ENCODE measurements at places on chromosomes 3 and 15.

DNA sequence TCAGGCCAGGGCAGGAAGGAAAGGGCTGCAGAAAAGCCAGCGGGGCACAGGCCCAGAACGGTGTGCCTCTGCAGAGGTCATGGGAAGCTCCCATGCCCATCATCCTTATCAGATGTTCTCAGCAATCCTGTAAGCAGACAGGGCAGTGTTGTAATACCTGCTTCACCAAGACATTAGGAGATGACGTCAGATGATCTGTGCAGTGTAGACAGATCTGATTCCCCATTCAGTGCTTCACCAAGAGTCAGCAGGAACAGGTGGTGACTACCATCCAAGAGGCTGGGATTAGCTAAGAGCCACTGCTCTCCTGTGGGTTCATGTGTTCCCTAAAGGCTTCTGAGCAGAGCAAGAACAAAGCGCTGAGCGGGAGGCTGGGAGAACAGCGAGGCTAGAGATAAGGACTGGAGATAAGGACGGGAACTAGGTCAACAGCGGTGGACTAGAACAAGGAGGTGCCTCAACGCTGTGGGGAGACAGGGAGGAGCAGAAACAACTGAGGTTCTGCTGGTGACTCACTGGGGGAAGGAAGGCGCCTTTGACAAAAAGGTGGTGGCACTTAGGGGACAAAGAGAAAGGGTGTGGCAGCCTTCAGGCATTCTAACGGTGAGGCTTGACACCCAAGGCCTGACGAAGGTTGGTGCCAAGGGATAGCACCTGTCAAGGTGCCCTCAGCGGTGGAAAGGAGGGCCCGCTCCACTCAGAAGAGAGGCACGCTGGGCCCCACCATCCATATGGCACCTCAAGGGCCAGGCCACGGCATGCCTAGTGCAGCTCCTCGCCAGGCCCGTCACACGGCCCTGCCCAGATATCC is 28.4 kb downstream of the CCDC12 start:
- DNase-seq, result no peak

DNA sequence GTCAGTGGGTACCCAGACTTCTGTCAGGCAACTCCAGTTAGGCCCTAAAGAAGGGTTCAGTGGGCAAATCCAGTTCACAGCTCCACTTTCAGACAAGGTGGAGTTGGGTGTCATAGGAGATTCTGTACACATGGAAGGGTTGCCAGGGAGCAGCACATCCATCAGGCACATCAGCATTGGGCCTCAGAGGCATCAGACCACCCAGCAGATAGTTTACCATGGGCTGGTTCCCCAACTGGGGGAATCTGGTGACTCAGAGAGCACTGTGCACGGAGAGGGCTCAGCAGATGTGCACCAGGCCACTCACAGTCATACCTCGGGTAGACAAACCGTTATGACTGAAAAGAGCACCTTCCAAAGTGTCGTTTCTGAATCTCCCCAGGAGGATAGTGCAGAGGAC is 27.2 kb downstream of the SYNM start:
- DNase-seq, result no peak

GRCh38 chr3:52391096-52391495 is 53.8 kb downstream of the SEMA3G start:
- DNase-seq, result no peak

GRCh38 chr3:36416599-36416998 is 36.3 kb downstream of the STAC start:
- DNase-seq, result no peak

DNA sequence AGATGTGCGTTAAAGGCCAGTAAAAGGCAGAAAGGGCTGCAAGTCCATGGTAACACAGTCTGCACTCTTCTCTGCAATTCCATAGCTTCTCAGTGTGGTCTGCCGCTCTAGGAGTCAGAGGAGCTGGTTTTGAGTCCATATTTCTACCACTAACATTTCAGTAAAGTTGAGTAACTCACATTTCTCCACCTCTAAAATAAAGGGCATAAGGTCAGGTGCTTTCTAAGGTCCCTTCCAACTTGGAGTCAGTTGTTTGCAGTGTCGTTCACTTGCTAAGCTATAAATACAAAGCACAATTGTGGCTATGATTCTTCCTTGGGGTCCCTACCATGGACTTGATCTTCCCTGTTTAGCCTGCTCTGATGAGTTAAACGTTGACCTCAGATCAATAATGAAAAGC is 171.1 kb downstream of the P3H2 start:
- DNase-seq, result no peak

DNA sequence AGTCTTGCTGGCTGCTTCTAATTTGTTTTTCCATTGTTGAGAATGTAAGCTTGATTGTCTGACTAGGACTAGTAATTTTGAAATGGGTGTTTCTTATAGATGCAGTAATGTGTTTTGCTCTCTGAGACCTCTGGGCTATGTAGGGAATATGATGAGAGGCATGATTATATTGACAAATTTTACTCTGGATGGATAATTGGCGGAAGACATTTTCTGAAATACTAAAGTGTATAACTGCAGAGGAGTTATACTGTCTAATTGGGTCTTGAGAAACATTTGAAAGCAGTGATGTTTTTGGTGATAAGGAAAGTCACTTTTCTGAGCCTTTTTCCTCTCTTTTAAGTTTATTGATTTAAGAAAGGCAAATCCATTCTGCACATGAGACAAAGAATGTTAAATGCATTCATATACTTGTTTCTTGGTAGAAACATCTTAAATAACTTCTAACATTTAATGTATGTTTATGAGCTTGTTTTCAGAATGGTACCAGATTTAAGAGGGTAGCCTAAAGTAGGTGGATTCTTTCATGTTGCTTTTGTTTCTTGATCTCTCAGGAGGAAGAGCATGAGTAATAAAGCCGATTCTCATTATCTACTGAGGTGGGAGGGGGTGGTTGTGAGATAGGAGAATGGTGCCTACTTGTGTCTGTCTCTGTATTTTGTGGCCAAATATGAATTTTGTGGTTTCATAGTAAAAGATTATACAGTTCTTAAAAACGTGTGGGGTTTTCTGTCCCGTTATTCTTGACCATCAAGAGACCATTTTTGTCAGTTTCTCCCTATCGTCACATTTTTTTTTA is 2.0 kb downstream of the ATP2C1 start:
- no peak for DNase-seq

GRCh38 chr15:67943475-67943874 is 103.6 kb upstream of the RNU6-1 start:
- no peak for DNase-seq

DNA sequence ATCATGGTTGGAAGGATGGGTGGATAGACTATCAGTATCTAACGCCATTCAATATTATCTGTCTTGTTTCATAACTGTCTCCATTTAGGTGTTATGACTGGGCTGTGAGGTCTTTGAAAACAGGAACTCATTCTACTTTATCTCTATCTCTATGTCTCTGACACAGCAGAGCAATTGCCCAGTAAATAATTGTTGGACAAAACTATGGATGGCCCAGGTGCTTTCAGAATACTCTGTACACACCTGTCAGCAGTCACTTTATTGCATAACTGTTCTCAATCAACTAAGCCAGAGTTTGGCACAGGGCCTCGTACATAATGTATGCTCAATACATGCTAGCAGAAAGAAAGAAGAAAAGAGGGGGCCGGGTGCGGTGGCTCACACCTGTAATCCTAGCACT is 210.3 kb downstream of the OPA1 start:
- no peak for DNase-seq

GRCh38 chr3:23372285-23372684 is 169.2 kb downstream of the UBE2E2 start:
- DNase-seq, result no peak

DNA sequence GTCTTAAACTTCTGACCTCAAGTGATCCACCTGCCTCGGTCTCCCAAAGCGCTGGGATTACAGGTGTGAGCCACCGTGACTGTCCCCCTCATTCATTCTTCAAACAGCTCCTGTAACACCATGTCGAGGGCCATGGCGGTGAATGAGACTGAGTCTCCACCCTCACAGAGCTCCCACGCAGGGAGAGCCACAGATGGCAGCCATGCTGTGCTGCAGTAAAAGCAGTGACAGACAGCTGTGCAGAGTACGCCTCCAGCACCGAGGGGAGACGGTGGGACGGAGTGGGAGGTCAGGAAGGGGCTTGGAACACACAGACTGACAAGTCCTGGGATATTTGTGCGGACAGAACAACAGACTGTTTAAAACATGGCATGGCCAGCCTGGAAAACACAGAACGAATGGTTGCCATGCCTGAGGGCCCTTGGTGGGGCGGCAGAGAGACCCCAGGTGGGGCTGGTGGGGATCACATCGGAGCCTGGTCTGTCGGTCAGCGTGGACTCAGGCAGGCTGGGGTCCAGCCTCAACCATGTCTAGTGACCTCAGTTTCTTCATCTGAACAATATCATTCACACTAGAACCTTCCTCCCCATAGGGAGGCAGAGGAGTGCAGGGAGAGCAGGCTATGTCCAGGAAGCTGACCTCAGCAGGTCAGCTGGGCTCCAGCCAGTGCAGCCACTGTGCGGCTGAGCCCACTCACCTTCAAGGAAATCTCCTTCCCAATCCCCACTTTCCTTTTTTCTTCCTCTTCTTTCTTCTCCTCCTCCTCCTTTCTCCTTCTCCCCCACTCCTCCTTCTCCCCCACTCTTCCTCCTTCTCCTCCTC is 20.6 kb upstream of the LCTL start:
- no peak for DNase-seq

DNA sequence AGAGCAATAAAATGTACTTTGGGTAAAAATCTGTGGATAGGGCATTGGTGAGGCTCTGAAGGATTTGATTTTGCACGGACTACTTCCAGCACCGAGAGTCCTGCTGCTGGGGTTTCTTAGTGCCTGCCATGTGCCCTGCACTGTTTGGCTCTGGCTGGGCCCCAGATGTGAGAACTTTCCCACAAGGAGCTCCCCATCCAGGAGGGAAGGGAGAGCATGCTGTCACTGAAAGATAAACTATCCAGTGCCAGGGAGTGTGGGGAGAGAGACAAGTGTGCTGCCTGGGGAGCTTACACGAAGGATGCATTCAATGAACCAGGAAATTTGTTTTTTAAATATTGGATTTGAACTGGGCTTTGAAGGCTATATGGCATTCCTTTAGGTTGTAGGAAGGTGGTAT is 30.2 kb downstream of the LPP start:
- no peak for DNase-seq

- DNase-seq, result no peak
These were observed 14.2 kb downstream of the GRIP2 start for GRCh38 chr3:14525685-14526631.

DNA sequence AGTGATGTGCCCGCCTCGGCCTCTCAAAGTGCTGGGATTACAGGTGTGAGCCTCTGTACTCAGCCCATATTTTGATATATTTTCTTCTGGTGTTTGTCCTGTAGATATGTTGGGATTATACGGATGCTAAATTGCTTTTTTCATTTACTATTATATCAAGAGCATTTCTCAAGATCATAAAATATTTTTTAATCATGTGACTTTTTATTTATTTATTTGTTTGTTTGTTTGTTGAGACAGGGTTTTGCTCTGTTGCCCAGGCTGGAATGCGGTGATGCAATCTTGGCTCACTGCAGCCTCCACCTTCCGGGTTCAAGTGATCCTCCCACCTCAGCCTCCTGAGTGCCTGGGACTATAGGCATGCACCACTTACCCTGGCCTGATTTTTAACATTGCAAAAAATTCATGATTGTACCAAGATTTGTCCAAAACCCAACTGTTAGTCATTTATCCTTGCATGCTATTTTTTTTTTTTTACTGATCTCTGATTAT is 2.7 kb upstream of the PXK start:
- DNase-seq, result no peak

- no peak for DNase-seq
These were observed 289.7 kb upstream of the CHRM5 start for GRCh38 chr15:33678602-33679001.

DNA sequence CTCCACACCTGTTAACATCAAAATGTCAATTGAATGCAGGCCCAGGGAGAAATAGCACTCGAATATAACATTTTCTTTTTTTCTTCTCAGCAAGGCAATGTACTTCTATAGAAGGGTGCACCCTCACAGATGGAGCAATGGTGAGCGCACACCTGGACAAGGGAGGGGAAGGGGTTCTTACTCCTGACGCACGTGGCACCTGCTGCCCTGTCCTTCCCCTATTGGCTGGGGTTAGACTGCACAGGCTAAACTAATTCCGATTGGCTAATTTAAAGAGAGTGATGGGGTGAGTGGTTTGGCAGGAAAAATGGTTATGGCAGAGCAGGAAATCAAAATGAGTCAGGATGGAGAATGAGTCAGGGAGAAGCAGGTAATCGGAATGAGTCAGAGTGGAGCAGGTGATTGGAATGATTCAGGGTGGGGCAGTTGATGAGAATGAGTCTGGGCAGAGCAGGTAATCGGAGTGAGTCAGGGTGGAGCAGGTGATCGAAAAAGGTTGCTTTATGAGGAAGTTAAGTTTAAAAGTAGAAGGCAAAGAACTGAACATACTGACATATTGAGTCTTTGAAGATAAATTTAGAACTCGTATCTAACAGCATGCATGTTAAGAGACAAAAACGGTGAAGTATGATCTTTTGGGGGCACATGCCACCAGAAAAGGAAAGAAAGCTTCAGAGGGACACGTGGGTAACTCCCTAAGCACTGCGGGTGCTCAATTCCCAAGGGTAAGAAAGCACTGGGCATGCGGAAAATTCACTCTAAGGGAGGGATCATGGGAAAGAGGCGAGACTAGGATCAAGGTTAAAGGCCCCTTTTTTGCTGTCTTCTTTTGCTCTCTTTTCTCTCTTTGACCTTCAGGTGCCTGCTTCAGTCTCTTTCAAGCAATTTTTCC is 72.9 kb upstream of the GALNT15 start:
- no peak for DNase-seq

DNA sequence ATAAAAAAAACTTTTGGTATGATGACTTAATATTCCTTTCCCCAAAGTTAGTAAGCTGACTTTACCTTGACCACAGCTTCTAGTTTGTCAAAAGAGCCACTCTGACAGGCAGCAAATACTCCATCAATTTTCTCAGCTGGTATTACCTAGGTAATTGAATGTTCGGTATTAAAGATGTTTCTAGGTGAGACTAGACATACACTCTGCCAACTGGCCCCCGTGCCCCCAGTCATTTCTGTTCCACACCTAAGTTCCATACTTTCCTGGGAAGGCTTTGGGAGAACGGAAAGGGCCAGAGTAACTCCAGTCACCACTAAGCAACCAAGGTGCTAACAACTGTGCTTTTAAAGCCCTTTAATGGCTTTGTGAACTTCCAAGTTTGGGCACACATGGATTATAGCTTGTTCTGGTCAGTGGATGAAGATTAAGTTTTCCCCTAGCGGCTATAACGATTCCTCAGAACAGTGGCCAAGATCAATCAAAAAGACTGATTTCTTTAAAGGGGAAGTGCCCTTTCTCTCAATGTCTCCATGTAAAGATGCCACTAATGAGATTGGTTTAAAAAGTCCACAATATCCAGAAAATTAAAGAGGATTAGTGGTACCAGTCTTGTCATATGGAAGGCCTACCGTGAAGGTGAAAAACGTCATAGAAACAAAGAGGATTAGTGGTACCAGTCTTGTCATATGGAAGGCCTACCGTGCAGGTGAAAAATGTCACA is 7.0 kb downstream of the EIF4A2 start:
- no peak for DNase-seq

- DNase-seq, result no peak
These were observed 10.7 kb upstream of the IQSEC1 start for GRCh38 chr3:13083898-13084297.

Measured in GM18507 (cell line).